NCI-H2029 treated with DMSO at 0.1 percent for 48 hours (cell line): ENCODE measurements at places on chromosomes 4 and X.

- no peak for DNase-seq
Measured at GRCh38 chrX:66728818-66729271, 90.0 kb upstream of the EDA2R start.

GRCh38 chr4:2436761-2437474 lies 18.2 kb downstream of the CFAP99 start:
- DNase-seq, result no peak

DNA sequence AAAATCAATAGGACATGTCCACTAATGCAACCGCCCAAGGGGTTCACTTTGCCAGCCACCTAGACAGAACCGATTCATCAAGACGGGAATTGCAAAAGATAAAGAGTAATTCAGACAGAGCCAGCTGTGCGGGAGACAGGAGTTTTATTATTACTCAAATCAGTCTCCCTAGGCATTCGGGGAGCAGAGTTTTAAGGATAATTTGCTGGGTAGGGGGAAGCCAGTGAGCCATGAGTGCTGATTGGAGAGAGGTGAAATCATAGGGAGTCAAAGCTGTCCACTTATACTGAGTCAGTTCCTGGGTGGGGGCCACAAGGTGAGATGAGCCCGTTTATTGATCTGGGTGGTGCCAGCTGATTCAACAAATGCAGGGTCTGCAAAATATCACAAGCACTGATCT lies 8.5 kb downstream of the TMEM184C start:
- no peak for DNase-seq

GRCh38 chr4:55364691-55365344 lies 18.8 kb downstream of the SRD5A3 start:
- no peak for DNase-seq

DNA sequence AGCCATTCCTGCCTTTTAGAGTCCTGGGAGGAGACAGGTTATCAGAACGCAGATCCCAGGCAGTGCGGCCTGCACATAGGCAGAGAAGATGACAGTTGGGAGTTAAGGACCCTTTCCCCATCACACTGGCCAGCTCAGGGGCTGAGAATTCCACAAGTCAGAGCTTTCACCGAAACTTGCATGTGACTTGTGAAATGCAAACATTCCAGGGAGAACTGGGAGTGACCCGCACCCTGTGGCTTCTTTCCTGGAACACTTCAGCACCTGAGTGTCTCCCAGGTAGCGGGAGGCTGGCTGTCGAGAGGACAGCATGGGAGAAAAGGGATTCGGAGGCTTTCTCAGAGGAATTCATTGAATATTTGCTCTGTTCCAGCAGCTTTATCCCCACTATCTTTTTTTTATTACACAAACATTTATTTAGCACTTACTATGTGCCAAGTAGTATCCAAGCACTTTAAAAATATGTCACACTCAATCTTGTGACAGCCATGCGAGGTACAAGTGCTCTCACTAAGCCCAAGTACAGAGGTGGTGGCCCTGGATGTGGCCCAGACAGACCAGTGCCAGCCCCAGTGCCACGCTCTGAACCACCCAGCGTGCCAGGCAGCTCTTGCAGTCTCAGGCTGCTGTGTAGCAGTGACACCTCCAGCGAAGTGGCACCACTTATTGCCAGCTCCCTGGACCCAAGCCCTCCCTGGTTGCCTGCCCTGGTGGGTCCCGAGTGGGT lies 100.5 kb downstream of the PHKA2 start:
- no peak for DNase-seq

DNA sequence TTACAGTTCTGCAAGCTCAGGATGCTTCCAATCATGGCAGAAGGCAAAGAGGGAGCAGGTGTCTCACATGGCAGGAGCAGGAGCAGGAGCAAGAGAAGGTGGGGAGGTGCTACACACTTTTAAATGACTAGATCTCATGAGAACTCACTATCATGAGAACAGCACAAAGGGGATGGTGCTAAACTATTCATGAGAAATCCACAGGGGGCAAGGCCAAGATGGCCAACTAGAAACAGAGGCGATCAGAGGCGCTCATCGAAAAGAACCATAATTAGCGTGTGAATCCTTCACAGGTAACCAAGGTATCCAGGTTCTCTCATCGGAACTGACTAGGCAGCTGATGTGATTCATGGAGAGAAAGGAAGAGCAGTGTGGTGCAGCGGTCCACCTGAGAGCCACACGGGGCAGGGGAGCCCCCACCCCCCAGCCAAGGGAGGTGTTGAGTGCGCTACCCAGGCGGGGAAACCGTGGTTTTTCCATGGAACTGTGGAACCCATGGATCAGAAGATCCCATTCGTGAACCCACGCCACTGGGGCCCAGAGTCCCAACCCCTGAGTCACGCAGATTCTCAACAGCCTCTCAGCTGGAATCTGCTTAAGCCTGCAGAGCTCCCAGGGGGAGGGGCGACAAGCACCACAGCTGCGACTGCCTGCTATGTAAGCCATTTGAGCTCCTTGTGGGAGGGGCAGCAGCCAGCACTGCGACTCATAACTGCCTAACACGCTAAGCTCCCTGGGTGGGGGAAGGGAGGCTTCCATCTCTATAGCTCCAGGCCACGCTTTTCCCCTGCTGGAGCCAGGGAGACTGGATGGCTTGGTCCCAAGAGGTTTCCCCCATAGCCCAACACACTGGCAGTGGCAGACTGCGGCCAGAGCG lies 46.7 kb downstream of the FGF16 start:
- DNase-seq, result no peak

GRCh38 chr4:114694770-114695169 lies 96.2 kb downstream of the UGT8 start:
- peak; percentile 5 for DNase-seq

DNA sequence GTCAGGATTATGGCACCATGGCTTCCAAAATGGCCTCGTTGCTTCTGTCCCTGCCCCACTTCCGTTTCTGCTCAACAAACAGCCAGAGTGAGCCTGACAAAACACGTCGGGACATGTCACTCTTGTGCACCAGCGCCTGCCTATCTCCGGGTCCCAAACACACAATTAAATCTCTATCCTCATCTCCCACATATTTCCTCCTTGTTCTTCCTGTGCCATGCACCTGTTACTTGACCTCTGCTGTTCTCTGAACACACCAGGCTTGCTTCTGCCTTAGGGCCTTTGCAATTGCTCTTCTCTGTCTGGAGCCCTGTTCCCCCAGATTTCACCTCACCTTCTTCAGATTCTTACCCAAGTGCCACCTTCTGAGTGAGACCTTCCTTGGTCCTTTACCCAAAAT lies 12.7 kb upstream of the CD38 start:
- DNase-seq, result no peak

DNA sequence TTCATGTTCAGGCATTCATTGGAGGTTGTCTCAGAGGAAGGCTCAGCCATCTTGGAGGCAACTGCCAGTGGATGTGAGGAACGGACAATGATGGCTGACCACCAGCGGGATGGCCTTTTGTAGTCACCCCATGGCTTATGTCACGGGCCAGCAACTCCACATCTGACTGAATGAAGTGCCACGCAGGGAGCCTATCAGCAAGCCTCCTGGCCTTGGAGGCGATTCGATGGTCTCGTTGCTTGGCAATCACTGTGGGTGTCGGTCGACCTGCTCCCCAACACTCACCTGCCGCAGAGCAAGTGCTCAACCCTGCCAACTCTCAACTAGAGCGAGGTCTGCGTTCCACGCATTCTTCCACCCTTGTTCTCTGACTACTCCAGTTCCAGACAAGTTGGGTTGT lies 7.4 kb downstream of the H2BW2 start:
- DNase-seq, result no peak

DNA sequence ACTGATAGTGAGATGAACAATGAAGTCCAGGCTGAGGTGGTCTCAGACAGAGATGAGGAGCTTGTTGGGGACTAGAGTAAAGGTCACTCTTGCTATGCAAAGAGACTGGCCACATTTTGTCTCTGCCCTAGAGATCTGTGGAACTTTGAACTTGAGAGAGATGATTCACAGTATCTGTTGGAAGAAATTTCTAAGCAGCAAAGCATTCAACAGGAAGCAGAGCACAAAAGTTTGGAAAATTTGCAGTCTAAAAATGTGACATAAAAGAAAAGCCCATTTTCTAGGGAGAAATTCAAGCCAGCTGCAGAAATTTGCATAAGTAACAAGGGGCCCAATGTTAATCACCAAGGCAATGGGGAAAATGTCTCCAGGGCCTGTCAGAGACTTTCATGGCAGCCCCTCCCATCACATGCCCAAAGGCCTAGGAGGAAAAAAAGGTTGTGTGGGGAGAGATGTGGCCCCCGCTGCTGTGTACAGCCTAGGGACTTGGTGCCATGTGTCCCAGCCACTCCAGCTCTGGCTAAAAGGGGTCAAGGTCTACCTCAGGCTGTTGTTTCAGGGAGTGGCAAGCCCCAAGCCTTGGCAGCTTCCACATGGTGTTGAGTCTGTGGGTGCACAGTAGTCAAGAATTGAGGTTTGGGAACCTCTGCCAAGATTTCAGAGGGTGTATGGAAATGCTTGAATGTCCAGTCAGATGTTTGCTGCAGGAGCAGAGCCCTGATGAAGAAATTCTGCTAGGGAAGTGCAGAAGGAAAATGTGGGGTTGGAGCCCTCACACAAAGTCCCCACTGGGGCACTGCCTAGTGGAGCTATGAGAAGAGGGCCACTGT lies 262.8 kb downstream of the DKK2 start:
- DNase-seq, result no peak

GRCh38 chrX:9902656-9903055 lies 64.5 kb upstream of the CLDN34 start:
- no peak for DNase-seq

- DNase-seq, result no peak
Measured at GRCh38 chr4:110733901-110734300, 111.0 kb upstream of the PITX2 start.

GRCh38 chrX:30794497-30794896 lies 94.6 kb downstream of the TAB3 start:
- no peak for DNase-seq

DNA sequence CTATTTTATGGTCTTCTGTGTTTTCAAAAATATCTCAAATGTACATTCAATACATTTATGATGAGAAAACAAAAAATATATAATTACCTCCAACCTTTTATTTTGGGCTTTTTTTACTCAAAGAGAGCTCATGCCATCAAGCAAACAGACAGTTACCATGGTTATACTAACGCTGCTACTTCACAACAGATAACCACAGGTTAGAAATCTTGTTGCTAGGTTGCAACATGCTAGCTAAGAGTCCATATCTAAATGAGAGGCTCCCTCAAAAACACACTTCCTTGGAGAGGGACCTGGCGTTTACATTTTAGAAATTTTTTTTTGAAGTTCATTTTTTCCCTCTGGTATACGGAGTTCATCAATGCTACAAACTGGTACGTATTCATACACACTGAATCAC lies 44.3 kb downstream of the TBC1D9 start:
- DNase-seq, result no peak

- DNase-seq, result no peak
Measured at GRCh38 chr4:52884994-52885393, 22.9 kb downstream of the RASL11B start.

DNA sequence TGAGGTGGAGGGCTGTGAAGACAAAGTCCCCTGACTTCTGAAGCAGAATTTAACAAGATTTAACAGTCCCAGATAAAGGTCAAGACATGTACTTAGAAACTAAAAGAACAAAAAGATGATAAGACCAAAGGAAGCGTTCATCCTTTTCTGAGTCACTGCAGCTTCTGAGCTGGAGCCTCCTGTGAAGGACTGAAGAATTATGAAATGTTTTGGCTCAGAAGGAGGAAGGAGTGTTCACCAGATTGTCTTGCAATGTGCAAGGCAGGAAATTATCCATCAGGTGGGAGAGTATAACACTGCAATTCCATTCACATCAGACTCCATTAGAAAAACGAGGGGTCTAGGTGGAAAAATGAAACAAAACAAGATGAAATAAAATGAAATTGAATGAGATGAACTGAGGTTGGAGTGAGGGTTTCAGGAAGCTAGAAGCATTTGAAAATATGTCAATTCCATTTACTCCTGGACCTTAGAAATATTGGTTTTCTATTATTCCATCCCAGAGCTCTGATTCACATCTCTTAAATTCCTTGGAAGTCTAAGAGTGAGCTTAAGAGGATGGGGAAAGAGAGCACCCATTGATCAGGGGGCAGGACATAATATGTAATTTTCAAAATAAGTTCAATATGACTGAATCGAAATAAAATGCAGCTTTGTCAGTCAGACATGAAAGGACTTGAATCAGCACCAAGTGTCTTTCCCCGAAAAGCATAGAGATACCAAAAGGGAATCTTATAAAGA lies 186.1 kb upstream of the LNX1 start:
- no peak for DNase-seq

DNA sequence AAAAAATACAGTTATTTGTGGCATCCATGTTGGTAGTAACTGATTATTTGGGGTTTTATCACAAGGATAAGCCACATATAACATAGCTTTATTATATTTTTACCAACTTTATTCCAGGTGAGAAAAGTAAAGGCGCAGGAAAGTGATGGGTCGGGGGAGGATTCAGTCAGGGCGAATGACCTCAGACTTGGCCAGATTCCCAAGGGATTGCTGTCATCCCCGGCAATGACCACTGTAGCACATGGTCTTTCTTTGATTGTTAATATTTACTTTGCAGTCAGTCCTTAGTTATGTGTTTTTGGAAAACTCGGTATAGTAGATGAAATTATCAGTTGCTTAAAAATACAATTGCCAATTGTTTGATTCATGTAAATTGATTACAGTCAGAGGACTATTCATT lies 17.6 kb downstream of the GRIA3 start:
- no peak for DNase-seq

- DNase-seq, result no peak
Measured at GRCh38 chr4:66974665-66975064, 570.6 kb downstream of the CENPC start.

DNA sequence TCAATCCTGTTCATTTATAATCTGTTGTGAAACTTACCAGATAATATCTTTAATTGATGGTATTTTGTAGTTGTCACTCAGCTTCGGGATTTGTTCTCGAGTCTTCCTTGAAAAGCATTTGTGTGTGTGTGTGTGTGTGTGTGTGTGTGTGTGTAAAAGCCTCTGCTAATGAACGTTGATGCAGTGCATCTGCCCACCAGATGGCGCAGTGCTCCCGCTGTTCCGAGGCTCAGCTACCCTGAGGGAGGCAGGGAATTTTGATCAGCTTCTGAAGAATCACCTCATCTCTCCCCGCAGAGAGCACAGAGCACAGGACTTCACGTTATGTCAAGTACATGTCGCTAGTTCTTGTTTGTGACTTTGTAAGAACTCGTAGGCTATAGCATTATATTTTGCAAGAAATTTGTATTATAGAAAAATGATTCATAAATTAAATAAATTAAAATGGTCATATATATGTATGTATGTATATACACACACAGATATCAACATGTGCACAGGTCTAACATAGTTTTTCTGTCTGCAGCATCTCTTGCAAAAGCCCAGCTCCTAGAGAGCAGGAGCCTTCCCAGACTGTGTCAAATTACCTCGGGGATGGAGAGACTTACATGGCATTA lies 316.7 kb upstream of the IGFBP7 start:
- DNase-seq, result peak; percentile 50

- peak; percentile 0 for DNase-seq
Measured at GRCh38 chrX:51420610-51421009, 75.8 kb downstream of the NUDT11 start.

GRCh38 chr4:1008840-1009541 lies 2.4 kb upstream of the FGFRL1 start:
- no peak for DNase-seq

GRCh38 chr4:112315446-112315845 lies 18.3 kb downstream of the ALPK1 start:
- no peak for DNase-seq
